ENCODE measurements at places on chromosomes 1 and 21. TPM values are rescaled to one million over a fixed set of nuclear protein-coding genes. Genes with fewer than 3 reads are reported as not detected.

Gene ATP1A4
- polyA plus RNA-seq = not detected

Gene IL22RA1
- polyA plus RNA-seq = 87.5 TPM

Gene HMCN1
- 0.27 TPM for polyA plus RNA-seq

Gene TRIM67
- polyA plus RNA-seq = 0.08 TPM

Gene CSRP1
- polyA plus RNA-seq = 91.9 TPM

Gene TTC3
- 24.6 TPM for polyA plus RNA-seq

Gene IQCC
- polyA plus RNA-seq = 4.1 TPM

Gene POFUT2
- polyA plus RNA-seq = 46.9 TPM

Gene NT5C1A
- 0.34 TPM for polyA plus RNA-seq

Gene OR6N1
- not detected for polyA plus RNA-seq

Gene CFHR4
- polyA plus RNA-seq = not detected

Gene ARHGAP30
- 0.70 TPM for polyA plus RNA-seq

Gene GPA33
- 0.11 TPM for polyA plus RNA-seq

Gene TRABD2B
- 2.8 TPM for polyA plus RNA-seq

Gene ANGPTL3
- polyA plus RNA-seq = not detected

Gene PTGFR
- 3.9 TPM for polyA plus RNA-seq

Gene BRINP3
- not detected for polyA plus RNA-seq

Gene ESRRG
- 3.7 TPM for polyA plus RNA-seq

Gene RAB7B
- polyA plus RNA-seq = 0.95 TPM

Gene DUSP23
- 53.6 TPM for polyA plus RNA-seq

Gene KIF26B
- 0.27 TPM for polyA plus RNA-seq

Gene EPHA2
- polyA plus RNA-seq = 13.8 TPM

Gene TRIM17
- polyA plus RNA-seq = 0.68 TPM

Gene AMY1C
- polyA plus RNA-seq = not detected

Gene NCAM2
- under 0.01 TPM for polyA plus RNA-seq

Gene TRIM45
- polyA plus RNA-seq = 30.1 TPM

Gene KMO
- polyA plus RNA-seq = 0.26 TPM

Gene LRRC7
- polyA plus RNA-seq = 1.6 TPM

Gene EBNA1BP2
- 23.4 TPM for polyA plus RNA-seq

Gene CSF3R
- 2.4 TPM for polyA plus RNA-seq

Gene HES3
- polyA plus RNA-seq = not detected

Gene SERPINC1
- polyA plus RNA-seq = not detected

Gene PRXL2B
- polyA plus RNA-seq = 12.1 TPM

Gene CTSS
- 8.0 TPM for polyA plus RNA-seq

Gene C1orf216
- 3.7 TPM for polyA plus RNA-seq

Gene UTS2
- not detected for polyA plus RNA-seq

Gene LDLRAD2
- polyA plus RNA-seq = 1.3 TPM

Gene OR10Z1
- not detected for polyA plus RNA-seq

Gene SNRNP40
- 8.7 TPM for polyA plus RNA-seq

Gene FYB2
- polyA plus RNA-seq = 3.2 TPM

Gene SLC9C2
- not detected for polyA plus RNA-seq

Gene STRIP1
- 20.4 TPM for polyA plus RNA-seq

Gene ETV3L
- polyA plus RNA-seq = 0.14 TPM

Gene CRP
- 7.9 TPM for polyA plus RNA-seq

Gene FCRL5
- polyA plus RNA-seq = 0.02 TPM

Gene AGMAT
- polyA plus RNA-seq = 0.30 TPM

Gene PRELP
- polyA plus RNA-seq = 4.1 TPM

Gene CD34
- 5.9 TPM for polyA plus RNA-seq

Gene AKR7A3
- polyA plus RNA-seq = 209 TPM

Gene FCRL2
- 0.07 TPM for polyA plus RNA-seq

Gene LCE1F
- polyA plus RNA-seq = not detected

Gene S1PR1
- polyA plus RNA-seq = 4.0 TPM

Gene LAMB3
- polyA plus RNA-seq = 2.2 TPM
